ENCODE measurements at places on chromosomes 3 and 15.
A peak's percentile ranks its signal among the peaks of the same experiment; 100 is the strongest.

DNA sequence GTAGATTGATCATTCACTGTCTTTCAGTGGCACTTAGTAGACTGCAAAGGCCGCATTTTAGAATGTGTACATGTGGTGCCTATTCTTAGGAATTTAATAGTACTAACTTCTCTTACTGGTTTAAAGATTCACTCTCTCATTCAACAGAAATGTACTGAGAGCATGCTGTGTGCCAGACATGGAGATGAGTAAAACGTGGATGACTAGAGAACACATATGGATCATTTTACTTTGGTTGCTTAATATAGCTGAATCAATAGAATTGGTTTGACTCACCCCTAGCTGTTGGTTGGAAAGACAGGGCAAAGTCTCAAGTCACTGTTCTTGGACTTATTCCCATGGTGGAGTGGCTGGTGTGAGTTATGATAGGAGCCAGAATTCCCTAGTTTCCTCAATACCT lies 109.1 kb upstream of the TNFAIP8L3 start:
- peak; percentile 55 for DNase-seq

DNA sequence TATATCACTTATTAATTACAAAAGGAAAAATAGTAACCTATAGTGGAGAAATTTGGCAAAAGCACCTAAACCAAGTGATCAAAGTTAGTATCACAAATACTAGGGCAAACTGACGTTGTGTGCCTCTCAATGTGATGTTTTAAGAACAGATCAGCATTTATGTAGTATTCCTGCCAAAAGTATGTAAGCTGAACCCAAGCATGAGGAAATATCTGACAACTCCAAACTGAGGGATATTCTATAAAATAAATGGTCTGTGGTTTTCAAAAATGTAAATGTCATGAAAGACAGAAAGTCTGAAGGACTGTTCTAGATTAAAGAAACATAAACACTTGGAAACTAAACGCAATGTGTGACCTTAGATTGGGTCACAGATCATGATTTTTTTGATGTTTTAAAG lies 34.3 kb upstream of the PIK3CA start:
- DNase-seq = no peak

GRCh38 chr3:139546772-139547171 lies 7.2 kb upstream of the RBP1 start:
- DNase-seq = no peak

- no peak for DNase-seq
Measured at GRCh38 chr15:99151156-99151555, 46.3 kb downstream of the SYNM start.

DNA sequence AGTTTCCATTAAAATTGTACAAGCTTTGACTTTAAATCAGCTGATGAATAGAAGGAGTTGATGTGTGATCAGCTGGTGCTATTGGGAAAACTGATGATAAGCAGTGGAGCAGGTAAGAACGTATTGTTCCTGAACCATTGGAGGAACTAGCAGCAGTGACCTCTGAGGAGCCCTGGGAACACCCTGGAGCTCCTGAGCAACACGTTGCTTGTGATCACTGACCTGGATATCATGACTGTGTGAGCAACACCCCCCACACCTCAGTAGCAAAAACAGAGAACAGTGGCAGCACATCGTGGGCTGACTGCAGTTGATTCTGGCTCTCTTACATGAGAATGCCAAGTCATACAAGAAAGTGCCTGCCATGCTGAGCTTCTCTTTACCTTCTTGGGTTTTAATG lies 72.9 kb downstream of the BLM start:
- no peak for DNase-seq

- no peak for DNase-seq
Measured at GRCh38 chr3:159151130-159151529, 349.3 kb downstream of the MFSD1 start.

- DNase-seq = no peak
Measured at GRCh38 chr3:9078561-9079240, 115.4 kb upstream of the RAD18 start.

DNA sequence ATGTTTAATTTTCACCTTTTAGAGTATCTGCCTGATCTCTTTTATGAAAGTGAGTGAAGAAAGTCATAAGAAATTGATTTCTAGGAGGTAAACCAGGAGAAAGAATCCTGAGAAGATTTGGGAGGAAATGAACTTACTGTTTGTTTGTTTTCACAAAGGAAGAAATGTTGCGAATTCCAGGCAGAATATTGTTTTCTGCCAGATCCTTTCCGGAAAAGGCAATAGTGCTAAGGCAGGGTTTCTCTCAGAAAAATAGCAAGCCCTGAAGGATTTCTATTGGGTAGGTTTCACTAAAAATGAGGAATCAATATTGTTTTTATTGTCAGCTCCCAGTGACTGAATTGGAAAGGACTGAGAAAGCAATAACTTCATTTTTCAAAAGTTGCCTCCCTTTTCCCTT lies 85.7 kb upstream of the TGFBR2 start:
- no peak for DNase-seq

- DNase-seq = no peak
Measured at GRCh38 chr15:48190932-48191573, 412 bp upstream of the CTXN2 start.

- no peak for DNase-seq
Measured at GRCh38 chr15:59304034-59304795, 68.5 kb downstream of the MYO1E start.

DNA sequence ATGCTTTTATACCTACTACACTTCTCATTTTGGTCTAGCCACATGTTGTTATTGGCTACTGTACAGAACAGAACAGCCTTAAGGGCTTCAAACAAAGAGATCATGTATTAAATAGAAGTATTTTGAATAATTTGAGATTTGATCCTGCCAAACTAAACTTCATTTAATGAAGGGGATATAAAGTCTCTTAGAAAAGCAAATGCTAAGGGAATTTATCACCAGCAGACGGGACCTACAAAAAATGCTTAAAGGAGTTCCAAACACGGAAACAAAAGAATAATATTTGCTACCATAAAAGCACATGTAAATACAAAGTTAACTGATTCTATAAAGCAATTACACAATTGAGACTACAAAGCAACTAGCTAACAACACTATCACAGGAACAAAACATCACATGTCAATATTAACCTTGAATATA lies 23.6 kb upstream of the FMN1 start:
- DNase-seq = no peak

DNA sequence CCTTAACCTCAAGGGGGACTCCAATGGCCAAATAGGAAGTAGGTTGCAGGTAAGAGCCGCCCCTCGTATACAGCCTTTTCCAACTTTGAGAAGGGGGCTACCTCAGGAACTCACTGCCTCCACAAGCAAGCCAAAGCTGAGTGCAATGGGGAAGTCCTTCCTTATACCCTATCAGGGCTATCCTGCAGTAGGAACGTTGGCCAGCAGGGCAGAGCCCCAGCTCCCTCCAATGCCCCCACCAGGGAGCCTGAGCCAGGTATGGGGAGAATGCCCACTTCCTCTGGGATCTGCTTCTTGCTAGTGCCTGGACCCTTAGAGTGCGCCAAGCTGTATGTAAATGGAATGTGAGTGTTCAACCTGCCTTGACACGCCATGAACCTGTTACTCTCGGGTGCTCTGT lies 16.3 kb downstream of the CACNA2D2 start:
- DNase-seq = no peak

DNA sequence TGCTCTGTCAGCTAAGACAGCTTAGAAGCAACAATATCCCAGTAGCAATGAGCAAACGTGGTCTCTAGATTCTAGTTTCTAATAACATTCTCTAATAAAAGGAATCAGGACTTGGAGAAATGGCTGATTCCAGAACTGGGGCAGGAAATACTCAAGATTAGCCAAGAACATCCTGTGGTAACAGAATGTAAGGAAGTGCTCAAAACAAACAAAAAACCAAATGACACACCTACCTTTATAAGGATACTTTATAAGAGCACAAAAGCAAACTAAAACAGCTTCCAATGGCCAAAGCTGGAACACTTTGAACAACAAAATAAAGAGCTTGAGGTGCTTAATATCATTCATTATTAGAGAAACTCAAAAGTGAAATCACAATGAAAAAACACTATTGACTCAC lies 33.1 kb upstream of the EIF5A2 start:
- DNase-seq = no peak

- no peak for DNase-seq
Measured at GRCh38 chr15:101151288-101151687, 100.6 kb downstream of the CHSY1 start.

DNA sequence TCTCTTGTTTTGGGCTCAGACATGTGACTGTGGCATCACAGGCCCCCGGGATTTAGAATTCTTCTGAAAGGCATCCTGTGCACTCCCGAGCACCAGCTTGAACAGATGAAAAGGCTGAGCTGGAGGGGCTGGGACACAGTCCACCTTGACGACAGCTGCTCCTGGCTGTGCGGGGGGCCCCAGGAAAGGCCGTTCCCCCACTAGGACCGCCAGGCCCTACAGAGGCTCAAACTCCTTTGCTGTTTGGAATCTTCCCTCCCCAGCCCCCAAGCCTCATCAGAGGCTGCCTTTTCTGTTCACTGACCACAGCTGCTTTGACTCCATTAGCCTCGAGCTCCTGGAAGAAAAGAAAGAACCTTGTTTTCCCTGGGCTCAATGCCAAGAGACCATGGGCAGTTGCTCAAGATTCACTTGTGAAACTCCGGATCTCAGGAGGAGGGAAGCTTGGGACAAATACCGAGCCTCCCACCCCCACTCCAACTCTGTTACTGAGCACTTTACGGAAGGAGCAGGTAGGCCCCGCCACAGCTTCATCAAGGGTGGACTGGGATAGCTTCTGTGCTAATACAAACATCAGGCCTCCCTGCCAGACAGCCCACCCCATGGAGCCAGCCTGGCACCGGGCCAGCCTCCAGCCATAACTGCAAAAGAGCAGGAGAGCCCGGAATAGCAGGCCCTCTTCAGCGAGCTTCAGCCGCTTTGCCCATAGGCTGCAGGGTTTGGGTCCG lies 15.7 kb downstream of the CIDEC start:
- DNase-seq = peak; percentile 44

- DNase-seq = no peak
Measured at GRCh38 chr15:88699861-88700260, 61.0 kb downstream of the ISG20 start.

DNA sequence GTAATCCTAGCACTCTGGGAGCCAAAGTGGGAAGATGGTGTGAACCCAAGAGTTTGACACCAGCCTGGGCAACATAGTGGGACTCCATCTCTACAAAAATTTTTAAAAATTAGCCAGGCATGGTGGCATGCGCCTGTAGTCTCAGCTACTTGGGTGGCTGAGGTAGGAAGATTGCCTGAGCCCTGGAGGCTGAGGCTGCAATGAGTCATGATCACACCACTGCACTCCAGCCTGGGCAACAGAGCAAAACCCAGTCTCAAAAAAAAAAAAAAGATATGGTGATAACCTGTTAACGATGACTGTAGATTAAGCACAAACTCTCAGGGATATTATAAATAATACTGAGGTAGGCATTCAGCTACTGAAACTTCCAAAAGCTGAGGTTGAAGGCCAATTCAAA lies 107.5 kb downstream of the SLC49A4 start:
- no peak for DNase-seq

- peak; percentile 53 for DNase-seq
Measured at GRCh38 chr3:69294014-69294766, 91.7 kb downstream of the FRMD4B start.

GRCh38 chr3:156098437-156099035 lies 21.8 kb upstream of the KCNAB1 start:
- DNase-seq = no peak

GRCh38 chr3:51796854-51797253 lies 17.8 kb upstream of the IQCF6 start:
- no peak for DNase-seq

GRCh38 chr3:38843898-38844297 lies 27.9 kb upstream of the SCN10A start:
- DNase-seq = no peak

- DNase-seq = peak; percentile 82
Measured at GRCh38 chr3:173622166-173622565, 224.6 kb downstream of the NLGN1 start.

DNA sequence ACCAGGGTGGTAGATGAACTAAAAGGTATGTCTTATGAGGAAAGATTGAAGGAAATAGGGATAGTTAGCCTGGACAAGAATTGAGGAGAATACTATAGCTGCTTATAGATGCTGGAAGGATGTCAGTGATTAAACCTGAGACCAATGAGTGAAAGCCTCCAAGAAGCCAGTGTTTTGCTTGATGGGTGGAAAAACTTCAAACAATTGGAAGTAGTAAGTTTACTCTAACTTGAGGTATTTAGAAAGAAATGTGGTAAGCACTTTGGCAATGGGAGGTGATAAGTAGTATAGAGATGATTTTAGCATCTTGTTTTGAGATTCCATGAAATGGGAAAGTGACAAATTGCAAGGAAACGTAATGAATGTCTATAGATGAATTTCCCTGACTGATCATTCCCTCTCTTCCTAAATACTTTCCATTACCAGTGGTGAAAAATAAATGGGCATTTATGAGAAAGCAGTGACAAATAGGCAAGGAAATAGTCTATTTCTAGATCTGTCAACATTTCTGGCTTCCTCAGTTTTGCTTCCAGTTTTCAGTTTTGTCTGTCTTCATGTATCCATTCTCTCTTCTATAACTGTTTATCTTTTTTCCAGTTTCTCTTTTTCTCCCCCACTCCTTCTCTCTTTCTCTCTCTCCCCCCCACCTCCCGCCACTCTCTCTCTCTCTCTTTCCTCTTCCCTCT lies 19.2 kb downstream of the SLC15A2 start:
- DNase-seq = no peak

GRCh38 chr3:106245400-106245799 lies 376.6 kb upstream of the CBLB start:
- no peak for DNase-seq

GRCh38 chr3:79369306-79369705 lies 398.5 kb downstream of the ROBO1 start:
- no peak for DNase-seq

DNA sequence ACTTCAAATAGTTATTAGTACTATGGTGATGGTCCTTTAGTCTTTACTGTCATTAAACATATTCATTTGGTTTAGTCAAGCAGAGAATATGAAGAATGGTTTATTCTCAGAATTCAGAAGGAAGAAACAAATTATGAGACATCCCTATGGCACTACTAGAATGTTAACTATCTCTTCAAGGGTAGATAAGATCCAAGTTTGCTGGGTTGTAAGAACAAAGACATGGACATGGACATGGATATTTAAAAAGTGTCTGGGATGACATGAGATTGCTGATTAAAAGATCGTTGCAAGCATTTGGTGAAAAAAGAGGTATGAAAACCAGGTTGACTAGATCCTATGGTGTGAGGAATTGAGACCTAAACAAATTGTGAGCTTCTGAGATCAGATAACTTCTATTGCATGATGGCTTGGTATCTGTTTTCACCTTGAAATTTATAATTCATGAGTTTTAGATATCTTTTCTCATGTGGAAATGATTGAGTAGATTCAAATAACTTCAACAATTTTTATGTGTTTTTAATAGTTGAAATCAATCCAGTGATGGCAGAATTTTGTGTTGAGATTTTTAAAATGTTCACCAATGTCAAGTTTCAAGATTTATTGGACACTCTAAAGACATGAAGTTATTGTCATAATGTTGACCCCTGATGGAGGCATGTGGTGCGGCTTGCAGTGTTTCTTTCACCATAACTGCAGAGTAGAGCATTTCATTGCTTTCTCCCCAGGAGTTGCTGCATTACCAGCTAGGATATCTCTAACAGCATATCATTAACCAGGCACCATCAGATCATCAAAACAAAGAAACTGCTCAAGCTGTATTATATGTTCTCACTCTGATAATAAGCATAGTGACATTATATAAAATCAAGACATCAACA lies 72.6 kb downstream of the NAALADL2 start:
- no peak for DNase-seq

GRCh38 chr3:14793126-14793857 lies 25.5 kb upstream of the FGD5 start:
- DNase-seq = no peak
